ENCODE measurements at places on chromosomes 16 and 17.

DNA sequence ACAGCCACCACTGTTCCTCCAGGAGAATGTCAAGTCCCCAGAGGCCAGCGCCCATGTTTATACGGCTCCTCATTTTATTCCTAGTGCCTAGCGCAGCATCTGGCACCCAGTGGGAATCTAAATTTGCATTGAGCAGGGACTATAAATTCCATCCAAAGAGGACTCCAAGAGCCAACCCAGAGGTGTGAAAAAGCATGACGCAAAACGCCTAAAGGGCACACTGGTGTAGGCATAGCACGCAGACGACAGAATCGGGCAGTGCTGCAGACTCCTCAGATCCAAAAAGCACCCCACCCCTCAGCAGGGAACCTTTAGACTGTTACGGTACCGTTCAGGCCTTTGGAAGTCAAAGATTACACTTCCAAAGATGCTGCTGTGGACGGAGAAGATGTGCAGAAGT lies 19.5 kb downstream of the TEKT5 start:
- no peak for DNase-seq

DNA sequence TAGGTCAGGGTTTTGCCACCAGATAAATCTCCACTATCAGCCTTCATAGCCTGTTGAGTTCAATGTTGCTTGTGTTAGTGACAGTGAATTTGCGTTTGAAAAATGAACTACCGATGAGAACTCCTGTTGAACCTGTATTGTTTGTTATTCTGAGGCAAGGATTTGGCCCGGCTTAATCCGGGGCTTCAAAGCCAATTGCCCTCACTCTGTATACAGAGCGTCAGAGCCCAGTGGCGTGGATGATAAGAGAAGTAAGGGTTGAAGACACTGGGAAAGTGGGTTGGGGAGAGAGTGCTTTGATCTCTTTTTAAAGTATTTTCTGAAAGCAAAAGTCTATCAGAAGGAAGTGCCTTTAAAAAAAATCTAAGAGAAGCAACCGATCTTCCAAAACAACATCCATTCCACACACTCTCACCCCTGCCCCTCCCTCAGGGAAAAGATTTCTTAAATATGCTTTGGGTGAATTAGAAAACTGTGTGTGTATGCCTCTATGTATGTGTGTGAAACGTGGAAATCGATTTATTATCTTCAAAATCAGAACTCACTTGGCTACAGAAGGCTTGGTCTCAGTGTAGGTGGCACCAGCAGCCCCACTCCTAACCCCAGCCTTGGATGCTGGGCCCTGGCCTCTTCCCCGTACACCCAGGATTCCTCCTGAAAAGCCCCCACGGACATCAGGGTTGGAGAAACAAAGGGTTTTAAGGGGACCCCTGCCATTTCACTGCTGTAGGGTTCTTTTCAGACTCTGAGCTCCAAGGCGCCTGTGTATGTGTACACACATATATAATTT lies 8.8 kb downstream of the TBX4 start:
- DNase-seq = no peak

GRCh38 chr17:21043296-21044232 lies 753 bp upstream of the USP22 start:
- peak; percentile 96 for DNase-seq

GRCh38 chr17:77619326-77619725 lies 339.2 kb upstream of the TNRC6C start:
- DNase-seq = no peak

DNA sequence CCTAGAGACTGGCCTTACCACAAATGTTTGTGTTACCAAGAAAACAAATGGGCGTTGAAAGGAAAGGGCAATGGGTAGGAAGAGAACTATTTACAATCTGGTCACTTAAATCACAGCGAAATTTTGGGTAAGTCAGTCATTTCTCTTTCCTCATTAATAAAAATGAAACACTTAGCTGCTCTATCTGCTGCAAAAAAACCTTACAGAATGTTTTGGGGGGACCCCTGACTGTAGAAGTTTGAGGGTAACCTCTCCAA lies 742 bp upstream of the NUTF2 start:
- DNase-seq = no peak

DNA sequence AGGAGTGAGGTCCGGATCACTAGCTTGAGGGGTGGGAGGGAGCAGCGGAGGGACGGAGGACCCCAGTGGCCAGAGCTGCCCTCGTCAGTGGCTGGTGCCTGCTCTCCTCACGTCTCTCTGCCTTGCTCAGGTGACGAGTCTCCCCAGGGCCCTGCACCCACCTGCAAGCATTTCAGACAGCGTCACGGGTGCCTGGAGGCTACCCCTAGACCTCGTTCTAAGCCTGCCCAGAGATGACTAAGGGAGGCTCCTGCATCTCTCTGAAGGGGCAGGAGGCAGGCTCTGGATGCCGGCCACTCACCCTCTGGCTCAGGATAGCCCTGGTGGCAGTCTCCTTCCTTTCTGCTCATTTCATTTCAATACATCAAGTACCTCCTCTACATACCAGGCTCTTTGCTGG lies 68.8 kb downstream of the MRC2 start:
- DNase-seq = no peak

DNA sequence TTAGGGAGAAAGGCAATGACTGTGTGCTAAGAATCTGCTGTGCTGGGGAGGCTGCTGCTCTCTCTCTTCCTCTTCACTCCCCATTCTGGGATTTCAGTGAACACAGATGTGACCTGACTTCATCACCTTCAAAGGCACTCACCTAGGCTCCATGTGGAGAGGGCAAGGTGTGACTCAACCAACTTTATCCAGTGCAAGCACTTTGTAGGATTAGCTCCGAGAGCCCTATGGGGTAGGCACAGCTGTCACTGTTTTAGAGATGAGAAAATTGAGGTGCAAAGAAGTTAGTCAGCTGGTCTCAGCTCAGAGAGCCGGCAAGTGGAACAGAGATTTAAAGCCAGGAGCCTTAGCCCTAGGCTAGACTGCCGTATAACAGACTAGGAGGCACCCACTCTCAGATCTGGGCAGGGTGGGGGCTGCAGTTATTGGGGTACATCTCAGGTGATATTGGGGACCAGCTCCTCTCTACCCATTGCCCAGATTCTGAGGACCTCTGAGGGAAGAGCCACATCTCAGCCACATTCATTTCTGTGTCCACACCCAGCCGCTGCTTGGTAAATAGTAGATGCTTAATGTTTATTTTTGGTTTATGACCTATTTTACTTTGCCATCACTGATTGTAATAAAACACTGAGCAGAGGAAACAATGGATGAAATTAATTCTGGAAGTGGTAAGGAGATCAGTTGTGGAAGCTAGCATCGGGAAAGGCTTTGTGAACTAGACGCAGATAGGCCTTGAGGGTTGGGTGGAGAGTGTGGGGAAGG lies 138.8 kb downstream of the CCDC182 start:
- DNase-seq = no peak

- no peak for DNase-seq
These were observed 24.8 kb downstream of the KPNA2 start for GRCh38 chr17:68060336-68060735.

DNA sequence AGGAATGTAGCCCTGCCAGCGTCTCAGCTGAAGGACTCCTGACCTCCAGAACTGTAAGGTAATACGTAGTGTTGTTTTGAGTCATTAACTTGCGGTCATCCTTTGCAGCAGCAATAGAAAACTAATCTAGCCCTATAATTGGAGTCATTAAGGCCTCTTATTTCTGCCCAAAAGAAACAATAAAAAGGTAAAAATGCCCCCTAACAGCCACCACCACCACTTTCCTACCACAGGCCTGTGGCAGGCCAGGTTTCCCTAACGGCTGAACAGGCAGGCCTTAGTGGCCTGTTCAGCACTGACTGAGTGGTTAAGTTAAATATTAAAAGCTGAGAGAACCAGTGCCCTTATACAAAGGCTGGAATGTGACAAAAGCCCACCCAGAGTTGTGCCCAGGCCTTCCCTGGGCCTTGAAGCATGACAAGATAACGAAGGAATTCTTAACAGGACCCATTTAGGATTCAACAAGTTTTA lies 286.5 kb upstream of the ERCC4 start:
- no peak for DNase-seq

- no peak for DNase-seq
These were observed 34.7 kb upstream of the VPS4A start for GRCh38 chr16:69276148-69277115.

DNA sequence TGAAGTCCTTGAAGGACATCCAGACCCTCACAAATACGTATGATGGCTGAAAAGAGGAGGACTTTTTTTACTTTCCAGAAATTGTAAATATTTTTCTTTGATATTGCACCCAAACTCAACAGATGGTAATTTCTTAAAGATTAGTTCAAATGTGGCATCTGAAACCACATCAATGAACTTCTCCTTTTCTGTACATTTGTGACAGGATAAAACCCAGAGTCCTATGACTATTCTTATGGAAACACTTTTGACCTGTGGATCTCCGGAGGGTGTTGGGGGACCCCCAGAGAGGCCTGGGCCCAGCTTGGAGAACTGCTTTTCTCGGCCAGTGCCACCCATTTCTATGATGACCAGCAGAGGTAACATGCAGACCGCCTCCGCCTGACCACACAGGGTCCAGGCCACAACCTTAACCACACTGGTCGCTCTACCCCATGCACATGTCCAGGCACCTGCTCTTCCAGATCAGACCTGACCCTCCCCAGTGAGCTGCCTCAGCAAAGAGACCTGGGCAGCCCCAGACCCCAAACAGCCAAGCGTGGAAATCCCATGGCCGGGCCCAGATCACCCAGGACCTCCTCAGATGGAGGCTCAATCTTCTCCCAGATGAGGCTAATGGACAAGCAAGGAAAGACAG lies 22.7 kb downstream of the RPH3AL start:
- DNase-seq = no peak

GRCh38 chr16:46911038-46911437 lies 26.9 kb downstream of the GPT2 start:
- DNase-seq = no peak

- no peak for DNase-seq
These were observed 49.9 kb downstream of the NLRC5 start for GRCh38 chr16:57039148-57039812.

DNA sequence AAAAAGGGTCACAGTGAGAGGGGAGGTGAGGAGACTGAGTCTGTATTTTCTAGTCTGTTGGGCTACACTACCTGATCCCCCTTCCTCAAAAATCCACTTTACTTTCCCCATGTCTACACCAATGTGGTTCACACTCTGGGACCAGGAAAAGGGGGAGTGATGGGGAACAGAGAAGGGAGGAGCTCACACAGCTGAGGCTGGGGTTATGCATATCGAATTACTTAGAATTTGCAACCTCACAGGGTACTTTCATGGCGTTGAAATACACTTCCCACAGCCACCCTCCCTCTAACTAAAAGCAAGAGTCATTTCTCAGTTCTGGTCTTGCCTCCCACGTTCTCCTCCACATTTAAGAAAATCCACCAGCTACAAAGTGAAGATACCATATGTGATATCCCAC lies 14.1 kb downstream of the MAPT start:
- DNase-seq = no peak

GRCh38 chr17:50221864-50222545 lies 20.6 kb upstream of the COL1A1 start:
- DNase-seq = no peak

DNA sequence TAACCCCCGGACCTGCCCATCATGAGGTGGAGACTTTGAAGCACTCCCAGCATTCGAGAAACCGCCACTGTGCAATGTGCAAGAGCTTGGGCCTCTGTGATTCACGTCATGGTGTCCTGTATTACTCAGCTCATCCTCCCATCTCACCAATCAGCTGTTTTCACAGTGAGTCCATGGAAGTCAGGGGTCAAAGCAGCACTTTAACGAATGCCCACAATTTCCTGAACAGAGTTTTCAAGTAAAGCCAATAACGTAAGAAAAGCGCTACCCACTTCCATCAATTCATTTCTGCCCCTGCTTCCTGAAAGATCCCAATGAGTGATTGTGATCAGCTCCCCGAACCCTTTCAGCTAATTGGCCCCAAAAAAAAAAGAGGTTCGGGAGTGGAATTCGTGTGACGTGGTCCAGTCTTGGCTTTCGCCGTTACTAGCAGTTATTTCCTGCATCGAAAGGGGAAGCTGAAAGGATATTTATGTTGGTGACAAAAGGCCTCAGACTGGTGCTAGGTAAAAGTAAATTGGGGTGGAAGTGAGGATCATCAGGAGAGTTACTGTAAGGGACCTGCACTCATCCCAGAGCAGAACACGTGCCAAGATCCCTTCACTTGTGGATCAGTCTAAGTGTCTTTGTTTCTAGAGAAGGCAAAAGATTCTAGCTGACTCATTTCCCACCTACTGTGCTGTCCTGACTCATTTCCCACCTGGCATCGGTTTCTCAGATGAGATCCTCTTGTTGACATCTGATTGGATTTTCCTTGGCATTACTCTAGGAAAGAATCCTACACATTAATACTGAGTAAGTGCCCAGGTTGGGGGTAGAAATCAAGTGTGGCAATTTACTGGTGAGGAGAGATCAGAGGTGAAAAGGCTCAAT lies 136.7 kb upstream of the NUDT7 start:
- DNase-seq = no peak

DNA sequence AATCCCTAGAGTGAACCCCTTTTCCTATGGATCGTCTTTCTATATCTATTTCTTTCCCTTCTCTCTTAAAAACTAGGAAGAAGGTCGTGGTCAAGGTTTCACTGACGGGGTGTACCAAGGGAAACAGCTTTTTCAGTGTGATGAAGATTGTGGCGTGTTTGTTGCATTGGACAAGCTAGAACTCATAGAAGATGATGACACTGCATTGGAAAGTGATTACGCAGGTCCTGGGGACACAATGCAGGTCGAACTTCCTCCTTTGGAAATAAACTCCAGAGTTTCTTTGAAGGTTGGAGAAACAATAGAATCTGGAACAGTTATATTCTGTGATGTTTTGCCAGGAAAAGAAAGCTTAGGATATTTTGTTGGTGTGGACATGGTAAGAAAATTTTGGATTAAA lies 9.6 kb downstream of the CYLD start:
- DNase-seq = no peak

DNA sequence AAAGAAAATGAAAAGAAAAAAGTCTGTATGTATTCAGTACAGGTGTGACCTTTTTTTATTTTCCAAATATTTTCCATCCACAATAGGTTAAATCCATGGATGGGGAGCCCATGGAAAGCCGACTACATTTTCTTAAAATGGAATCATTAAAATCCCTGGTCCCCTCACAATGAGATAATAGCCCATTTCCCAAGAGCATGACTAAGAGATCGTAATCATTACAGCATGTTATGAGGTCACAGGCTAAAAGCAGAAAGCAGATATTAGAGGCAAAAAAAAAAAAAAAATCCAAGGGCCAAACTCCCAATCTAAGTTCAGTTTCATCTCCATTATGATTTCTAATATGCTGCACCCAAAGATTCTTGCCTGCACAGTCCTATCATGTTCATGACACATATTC lies 44.7 kb downstream of the CYTH1 start:
- no peak for DNase-seq
